ENCODE measurements at places on chromosomes 7 and 10. TPM values are rescaled to one million over a fixed set of nuclear protein-coding genes. Genes with fewer than 3 reads are reported as not detected.

The MTURN gene
- 75.5 TPM for polyA plus RNA-seq

The OR13A1 gene
- 0.32 TPM for polyA plus RNA-seq

The LRRC18 gene
- not detected for polyA plus RNA-seq

The PIK3CG gene
- not detected for polyA plus RNA-seq

The ITGB1 gene
- 59.2 TPM for polyA plus RNA-seq

The PPP3CB gene
- polyA plus RNA-seq = 101 TPM

The ARHGEF35 gene
- polyA plus RNA-seq = not detected

The SEMA3E gene
- polyA plus RNA-seq = 8.2 TPM

The HYAL4 gene
- 0.64 TPM for polyA plus RNA-seq

The PPP1R9A gene
- polyA plus RNA-seq = 54.1 TPM

The MEOX2 gene
- not detected for polyA plus RNA-seq

The ZNF239 gene
- polyA plus RNA-seq = 8.2 TPM

The JAKMIP3 gene
- polyA plus RNA-seq = 5.1 TPM

The BTBD16 gene
- not detected for polyA plus RNA-seq

The BUB3 gene
- 162 TPM for polyA plus RNA-seq

The MLLT10 gene
- 34.0 TPM for polyA plus RNA-seq

The TLX1 gene
- polyA plus RNA-seq = not detected

The TRIP6 gene
- polyA plus RNA-seq = 2.1 TPM

The VPS37D gene
- polyA plus RNA-seq = 56.3 TPM

The NPVF gene
- polyA plus RNA-seq = not detected

The ADCY1 gene
- 18.7 TPM for polyA plus RNA-seq

The PHF14 gene
- 114 TPM for polyA plus RNA-seq

The CCL24 gene
- not detected for polyA plus RNA-seq

The MPP7 gene
- 6.1 TPM for polyA plus RNA-seq

The CXCL12 gene
- polyA plus RNA-seq = 0.54 TPM

The TDRD1 gene
- not detected for polyA plus RNA-seq

The NAT16 gene
- 4.5 TPM for polyA plus RNA-seq

The SLC13A4 gene
- polyA plus RNA-seq = 1.4 TPM

The SYT15 gene
- polyA plus RNA-seq = 0.16 TPM

The FAM241B gene
- 135 TPM for polyA plus RNA-seq

The HABP2 gene
- not detected for polyA plus RNA-seq

The CLRN3 gene
- polyA plus RNA-seq = not detected

The NPY4R2 gene
- not detected for polyA plus RNA-seq

The NME8 gene
- not detected for polyA plus RNA-seq

The NT5C2 gene
- polyA plus RNA-seq = 187 TPM

The PCDH15 gene
- polyA plus RNA-seq = 1.2 TPM

The FAM180A gene
- not detected for polyA plus RNA-seq

The BET1 gene
- 49.6 TPM for polyA plus RNA-seq

The MMD2 gene
- polyA plus RNA-seq = 0.42 TPM

The PON3 gene
- polyA plus RNA-seq = not detected

The MYL7 gene
- polyA plus RNA-seq = not detected

The SFTPD gene
- polyA plus RNA-seq = 1.4 TPM

The TBC1D12 gene
- 27.9 TPM for polyA plus RNA-seq

The MRLN gene
- not detected for polyA plus RNA-seq

The PPP1R17 gene
- polyA plus RNA-seq = 8.8 TPM

The CPA4 gene
- polyA plus RNA-seq = 8.9 TPM

The SLC39A12 gene
- polyA plus RNA-seq = not detected
